Amygdala (tissue), 56 donors: ENCODE measurements at places on chromosomes 7 and 10.

GRCh38 chr7:94223375-94224084, 171.2 kb upstream of the COL1A2 start:
- no peak for DNase-seq

DNA sequence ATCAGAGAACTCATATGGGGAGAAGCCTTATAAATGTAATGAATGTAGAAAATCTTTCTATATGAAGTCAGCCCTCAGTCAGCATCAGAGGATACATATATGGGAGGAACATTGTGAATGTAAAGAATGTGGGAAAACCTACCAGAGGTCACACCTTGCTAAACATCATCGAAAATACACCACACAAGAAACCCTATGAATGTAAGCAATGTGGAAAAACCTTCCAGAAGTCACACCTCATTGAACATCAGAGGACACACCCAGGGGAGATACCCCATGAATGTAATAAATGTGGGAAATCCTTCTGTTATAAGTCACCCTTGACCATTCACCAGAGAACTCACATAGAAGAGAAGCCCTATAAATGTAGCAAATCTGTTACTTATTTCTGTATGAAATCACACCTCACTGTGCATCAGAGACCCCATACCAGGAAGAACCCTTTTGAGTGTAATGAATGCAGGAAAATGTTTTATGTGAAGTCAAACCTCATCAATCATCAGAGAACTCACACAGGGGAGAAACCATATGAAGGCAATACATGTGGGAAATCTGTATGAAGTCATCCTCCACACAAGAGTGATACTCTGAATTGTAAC, 30.8 kb downstream of the ZNF12 start:
- no peak for DNase-seq

DNA sequence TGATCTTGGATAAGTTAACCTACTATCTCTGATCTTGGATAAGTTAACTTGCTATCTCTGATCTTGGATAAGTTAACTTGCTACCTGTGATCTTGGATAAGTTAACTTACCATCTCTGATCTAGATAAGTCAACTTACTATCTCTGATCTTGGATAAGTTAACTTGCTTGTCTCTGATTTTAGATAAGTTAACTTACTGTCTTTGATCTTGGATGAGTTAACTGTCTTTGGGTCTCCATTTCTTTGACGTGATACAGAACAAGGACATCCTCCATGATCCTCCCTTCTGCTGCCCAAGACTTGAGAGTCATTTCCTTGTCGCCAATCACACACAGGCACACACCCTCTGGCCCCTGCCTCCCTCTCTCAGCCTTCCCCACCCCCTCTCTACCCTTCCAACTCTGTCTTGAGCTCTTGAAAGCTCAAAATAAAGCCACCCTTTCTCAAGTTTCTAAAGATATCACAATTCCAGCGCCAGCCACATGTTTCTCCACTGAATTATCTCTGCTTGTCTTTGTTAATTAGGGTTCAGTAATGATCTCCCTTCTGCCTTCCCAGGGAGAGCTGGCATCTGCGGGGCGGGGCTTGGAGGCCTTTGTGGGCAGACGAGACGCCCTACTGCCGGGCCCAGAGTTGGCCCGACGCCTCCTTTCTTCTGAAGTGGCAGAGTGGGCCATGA, 85.1 kb upstream of the GTF2I start:
- DNase-seq = no peak

GRCh38 chr7:40811666-40812065, 676.9 kb downstream of the SUGCT start:
- DNase-seq = no peak

DNA sequence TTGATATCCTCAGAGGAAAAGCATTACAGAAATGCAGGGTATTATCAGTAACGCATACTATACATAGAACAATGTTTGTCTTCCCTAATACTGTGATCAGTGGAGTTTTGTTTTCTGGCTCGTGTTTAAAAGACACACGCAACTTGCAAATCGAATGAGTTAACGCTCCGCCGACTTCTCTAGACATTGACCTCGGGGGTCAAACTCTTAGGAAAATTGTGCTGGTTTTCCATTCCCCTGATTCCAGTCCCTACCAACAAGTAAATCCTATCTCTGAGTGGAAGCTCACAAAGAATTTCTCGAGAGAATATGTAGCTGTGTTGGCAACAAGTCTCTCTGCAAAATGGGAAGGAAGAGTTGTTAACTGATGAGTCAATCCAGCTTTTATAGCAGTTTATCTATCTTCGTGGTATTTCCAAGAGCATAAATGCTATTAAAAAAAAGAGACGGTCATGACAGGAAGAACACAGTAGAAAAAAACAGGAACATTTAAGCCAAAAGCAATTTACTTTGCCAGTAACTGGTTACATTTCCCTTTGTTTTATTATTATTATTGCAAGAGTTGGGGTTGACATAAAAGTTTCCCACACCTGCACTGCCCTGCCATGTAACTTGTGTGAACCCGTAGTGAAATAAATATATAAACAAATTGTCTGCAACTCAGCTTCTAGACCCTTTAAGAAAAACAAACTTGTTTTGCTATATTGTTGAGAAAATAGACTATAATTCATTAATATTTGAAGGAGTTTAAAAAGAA, 144.4 kb downstream of the ARID5B start:
- no peak for DNase-seq

DNA sequence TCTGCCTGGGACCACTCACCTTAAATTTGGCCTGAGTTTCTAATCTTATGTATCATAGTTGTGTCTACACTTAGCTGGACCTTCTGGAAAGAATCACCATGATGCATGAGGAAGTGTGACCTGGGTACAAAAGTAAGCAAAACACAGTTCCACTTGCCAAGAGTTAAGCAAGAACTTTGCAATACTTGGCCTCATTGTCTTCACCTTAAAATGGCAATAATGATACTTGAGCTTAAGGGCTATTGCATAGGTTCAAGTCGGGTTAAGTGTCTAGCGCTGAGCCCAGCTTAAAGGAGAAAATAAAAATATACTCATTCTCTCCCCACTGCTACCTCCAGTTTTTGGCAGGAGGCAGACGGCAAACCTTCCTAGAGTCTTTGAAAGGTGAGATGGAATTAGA, 133.9 kb upstream of the BMPER start:
- no peak for DNase-seq

- no peak for DNase-seq
Measured at GRCh38 chr10:71367271-71367670, 29.4 kb upstream of the CDH23 start.

DNA sequence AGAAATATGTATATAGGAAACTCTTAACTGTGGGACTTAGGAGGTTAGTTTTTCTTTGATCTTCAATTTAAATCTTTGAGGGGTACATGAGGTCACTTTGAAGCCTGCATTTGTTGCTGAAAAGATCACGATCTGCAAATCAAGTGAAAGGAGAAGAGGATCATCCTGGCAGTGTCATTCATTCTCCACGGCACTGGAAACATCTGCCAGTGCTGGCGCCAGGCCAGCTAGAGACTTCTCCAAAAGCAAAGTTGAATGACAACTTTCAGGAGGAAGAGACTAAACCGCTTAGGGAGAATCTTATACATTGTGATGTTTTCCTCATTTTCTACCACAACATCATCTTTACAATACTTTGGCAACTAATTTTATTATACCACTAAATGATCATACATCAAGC, 42.5 kb downstream of the MRC1 start:
- DNase-seq = no peak

DNA sequence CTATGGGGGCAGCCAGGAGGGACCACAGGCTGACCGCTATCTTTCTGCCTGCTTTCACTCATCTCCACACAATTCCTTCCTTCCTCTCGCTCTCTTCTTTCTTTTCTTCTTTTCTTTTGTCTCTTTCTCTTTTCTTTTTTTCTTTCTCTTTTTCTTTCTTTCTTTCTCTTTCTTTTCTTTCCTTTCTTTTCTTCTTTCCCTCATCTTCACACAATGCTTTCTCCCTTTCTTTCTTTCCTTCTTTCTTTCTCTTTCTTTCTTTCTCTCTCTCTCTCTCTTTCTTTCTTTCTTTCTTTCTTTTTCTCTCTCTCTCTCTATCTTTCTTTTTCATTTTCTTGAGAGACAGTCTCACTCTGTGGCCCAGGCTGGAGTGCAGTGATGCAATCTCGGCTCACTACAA, 6.8 kb upstream of the MUC12 start:
- no peak for DNase-seq

- DNase-seq = no peak
Measured at GRCh38 chr10:5654218-5654755, 12.1 kb downstream of the ASB13 start.

DNA sequence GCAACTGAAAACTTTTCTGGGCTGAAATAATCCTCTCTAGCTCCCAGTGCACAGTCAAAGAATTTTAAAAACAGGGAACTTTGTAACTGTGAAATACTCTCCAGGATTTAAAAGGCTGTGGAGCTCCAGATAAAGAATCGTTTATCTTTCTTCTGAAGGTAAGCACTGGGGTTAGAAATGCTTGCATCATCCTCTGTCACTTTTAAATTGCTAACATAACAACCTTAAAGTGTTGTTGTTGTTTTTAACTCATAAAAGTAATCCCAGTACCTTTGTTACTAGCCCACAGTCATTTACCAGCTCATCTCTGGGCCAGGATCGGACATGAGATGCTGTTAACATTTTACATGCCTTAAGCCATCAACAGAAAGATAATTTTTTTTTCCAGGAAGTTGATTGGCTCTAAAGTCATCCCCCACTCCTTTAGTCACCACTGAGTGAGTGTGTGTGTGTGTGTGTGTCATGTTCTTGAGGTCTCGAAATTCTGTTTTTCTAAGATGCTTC, at the start of gene SLC39A12:
TSS of gene SLC39A12 (plus strand) at position 51 of the 504 bp plus-strand sequence. CDS start 1,359 bp downstream, outside the sequence.
- no peak for DNase-seq

DNA sequence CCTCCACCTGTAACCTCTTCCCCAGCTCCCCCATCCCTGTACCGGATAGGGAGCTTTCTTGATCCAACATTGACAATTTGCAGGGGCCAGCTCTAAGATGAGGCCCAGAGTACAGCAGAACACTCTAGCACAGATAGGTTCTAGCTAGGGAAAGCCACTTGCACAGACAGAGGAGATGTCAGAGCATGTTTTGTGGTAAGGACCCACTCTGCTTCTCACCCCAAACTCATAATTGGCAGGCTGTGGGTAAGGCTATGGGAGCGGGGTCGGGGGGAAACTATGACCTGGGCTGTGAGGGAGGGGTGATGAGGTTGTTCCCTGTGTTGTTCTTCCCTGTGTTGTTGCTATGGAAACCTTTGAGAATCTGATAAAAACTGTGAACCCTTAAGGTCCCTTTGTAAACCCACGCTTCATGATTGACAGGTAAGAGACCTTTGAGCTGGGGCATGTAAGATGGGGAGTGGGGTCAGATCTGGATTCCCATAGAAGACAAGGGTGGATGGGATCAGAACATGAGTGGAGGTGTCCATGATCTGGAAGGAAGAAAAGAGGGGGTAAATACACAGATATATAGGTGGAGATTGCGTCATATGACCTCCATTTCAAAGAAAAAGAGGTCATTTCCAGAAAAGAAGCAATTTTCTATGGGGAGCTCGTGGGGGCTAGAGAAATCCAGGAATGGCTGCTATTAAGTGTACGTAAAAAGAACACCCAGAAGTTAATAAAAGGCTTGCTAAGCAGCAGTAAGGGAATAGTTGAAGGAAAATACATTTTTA, 4.0 kb downstream of the CALD1 start:
- DNase-seq = no peak
